Epithelial cell of esophagus (primary cell): ENCODE measurements at places on chromosomes 2 and 18.
A peak's percentile ranks its signal among the peaks of the same experiment; 100 is the strongest.

- DNase-seq = no peak
Measured at GRCh38 chr2:237754182-237754581, 44.4 kb upstream of the RBM44 start.

DNA sequence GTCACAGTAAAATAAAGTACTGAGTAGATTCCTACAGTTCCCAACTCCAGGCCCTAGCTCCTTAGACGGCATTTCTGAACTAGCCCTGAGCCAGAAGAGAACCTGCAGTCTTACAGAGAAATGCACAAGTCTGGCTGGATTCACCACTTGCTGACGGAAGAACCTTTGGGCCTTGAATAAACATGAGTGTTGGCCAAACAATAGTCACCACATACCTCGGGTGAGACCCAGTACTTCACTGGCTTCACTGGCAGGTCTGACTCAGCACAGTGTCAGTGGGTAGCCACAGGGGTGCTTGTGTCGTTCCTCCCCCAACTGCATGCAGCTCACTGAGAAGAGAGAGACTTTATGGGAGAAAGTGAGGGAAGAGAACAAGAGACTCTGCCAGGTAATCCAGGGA is 88.9 kb downstream of the TMEM185B start:
- DNase-seq = peak; percentile 96

- DNase-seq = no peak
Measured at GRCh38 chr18:24015639-24016631, 1.4 kb downstream of the TTC39C start.

GRCh38 chr18:9513971-9514512 is 38.7 kb downstream of the RALBP1 start:
- DNase-seq = peak; percentile 40

- DNase-seq = no peak
Measured at GRCh38 chr18:5462227-5462626, 81.6 kb downstream of the EPB41L3 start.

- DNase-seq = peak; percentile 63
Measured at GRCh38 chr18:60377778-60378469, 5.3 kb upstream of the MC4R start.

- no peak for DNase-seq
Measured at GRCh38 chr2:101064125-101064502, 62.0 kb downstream of the RPL31 start.

- DNase-seq = no peak
Measured at GRCh38 chr2:181807526-181807925, 84.0 kb upstream of the ITPRID2 start.

- no peak for DNase-seq
Measured at GRCh38 chr2:226777611-226778010, 22.0 kb downstream of the IRS1 start.

- DNase-seq = no peak
Measured at GRCh38 chr2:127575941-127576432, 40.5 kb downstream of the MYO7B start.

DNA sequence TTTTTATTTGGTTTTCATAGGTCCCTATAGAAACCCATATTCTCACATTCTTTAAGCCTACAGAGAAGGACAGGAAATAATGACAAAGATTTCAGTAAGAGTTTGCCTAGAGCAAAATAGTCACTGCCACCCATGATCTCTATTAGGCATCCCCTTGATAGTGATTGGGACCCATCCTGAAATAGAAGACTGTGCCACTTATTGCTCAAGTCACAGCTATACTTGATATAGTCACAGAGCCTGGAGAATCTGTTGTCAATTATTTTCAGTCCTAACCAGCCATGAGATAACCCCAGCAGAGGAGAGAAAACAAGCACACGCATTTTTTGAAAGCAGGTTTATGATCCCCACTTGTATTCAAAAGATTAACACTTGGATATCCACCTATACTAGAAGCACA is 8.2 kb downstream of the ERBB4 start:
- DNase-seq = no peak

- DNase-seq = peak; percentile 26
Measured at GRCh38 chr18:63683890-63684289, 18.9 kb upstream of the SERPINB11 start.

- peak; percentile 9 for DNase-seq
Measured at GRCh38 chr18:7980136-7980535, 413.0 kb downstream of the PTPRM start.

DNA sequence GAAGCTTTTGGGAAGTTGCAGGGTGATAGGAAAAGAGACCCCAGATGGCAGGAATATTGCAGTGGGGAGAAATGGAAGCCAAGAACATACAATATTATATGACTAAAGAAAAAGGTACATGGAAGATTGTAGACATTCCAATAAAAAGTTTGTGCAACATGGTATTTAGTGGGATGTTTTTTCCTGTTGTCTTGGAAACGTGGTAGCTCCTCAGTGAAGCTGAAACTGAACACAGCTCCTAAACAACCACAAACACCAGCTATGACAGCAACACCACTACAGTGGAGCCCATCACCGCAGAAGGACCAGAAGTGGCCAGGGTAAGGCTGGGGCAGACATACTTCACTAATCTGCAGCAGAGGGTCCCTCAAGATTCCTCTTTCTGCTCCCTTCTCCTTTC is 246.8 kb downstream of the CDH20 start:
- DNase-seq = no peak

DNA sequence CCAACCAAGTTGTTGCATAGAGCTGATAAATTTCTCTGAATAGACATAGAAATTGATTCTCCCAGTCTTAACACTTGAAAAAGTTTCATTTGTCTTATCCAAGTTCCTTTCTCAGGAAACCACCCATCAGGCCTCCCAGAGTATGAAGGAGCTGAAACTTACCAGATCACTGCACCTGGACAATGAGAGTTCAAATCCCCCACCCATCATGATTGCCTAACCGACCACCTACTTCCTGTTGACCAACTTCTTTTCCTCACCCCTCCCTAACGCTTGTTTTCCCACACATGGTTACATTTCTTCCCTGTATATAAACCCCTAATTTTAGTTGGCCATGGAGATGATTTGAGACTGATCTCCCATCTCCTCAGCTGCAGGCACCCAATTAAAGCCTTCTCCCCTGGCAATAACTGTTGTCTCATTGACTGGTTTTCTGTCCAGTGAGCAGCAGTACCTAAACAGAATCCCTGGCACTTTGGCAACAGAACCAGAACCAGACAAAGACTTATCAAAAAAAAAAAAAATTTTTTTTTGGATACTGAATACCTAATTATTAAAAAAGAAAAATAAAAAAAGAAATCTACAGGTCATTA is 103.0 kb downstream of the SPIRE1 start:
- peak; percentile 27 for DNase-seq

DNA sequence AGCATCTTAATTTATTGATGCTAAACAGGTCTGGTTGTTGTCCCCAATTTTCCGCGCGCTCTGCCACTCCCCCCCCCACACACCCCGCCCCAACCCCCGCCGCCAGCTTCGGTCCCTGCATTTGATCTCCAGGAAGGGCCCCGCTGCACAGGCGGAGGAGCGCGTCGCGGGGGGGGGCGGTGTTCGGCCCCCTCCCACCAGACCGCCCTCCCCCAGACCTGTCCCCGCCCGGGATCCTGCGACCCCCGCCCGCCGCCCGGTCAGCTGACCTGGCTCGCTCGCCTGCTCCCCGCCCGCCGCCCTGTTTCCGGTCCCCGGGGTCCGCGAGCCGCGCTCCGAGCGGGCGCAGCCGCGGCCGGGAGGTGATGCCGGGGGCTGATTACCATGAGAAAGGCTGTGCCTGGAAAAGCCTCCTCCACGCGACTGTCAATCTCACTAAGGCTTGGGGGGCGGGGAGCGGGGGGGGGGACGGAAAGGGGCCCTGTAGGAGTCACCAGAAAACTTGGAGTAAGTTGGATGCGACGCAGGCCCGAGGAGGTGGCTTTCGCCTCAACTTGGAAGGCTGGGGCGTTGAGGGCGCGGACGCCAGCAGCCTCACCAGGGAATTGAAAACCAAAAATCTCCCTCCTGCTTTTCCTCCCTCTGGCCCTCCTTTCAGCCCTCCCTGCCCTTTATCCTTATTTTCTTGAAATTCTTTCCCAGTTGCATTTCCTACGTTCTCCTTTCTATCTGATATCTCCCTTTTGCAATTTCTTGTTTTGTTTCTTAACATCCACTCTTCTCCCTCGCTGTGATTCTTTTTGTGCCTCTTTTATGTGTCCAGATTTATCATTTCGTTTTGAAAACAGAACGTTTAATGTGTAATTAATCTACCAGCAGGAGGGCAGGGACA is 4.4 kb upstream of the ZEB2 start:
- DNase-seq = no peak

GRCh38 chr2:44016282-44016681 is 20.5 kb upstream of the LRPPRC start:
- peak; percentile 65 for DNase-seq

- no peak for DNase-seq
Measured at GRCh38 chr2:180934911-180935310, 45.5 kb upstream of the UBE2E3 start.

GRCh38 chr2:37895140-37895539 is 29.9 kb upstream of the RMDN2 start:
- no peak for DNase-seq

DNA sequence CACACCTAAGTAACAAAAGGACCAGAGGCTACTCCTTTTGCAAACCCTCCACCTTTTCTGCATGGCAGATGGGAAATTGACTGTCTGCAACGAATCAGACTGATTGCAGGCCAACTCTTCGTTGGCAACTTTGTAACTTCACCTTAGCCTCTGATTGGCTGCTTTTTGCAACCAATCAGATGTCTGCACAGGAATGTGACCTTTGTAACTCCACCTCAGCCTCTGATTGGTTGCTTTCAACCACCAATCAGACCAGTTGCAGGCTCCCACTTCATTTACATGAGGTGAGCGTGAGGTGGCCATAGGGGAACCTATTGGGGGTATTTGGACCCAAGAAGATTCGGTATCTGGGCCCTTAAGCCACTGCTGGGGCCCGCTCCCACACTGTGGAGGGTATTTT is 209.0 kb downstream of the EN1 start:
- no peak for DNase-seq

DNA sequence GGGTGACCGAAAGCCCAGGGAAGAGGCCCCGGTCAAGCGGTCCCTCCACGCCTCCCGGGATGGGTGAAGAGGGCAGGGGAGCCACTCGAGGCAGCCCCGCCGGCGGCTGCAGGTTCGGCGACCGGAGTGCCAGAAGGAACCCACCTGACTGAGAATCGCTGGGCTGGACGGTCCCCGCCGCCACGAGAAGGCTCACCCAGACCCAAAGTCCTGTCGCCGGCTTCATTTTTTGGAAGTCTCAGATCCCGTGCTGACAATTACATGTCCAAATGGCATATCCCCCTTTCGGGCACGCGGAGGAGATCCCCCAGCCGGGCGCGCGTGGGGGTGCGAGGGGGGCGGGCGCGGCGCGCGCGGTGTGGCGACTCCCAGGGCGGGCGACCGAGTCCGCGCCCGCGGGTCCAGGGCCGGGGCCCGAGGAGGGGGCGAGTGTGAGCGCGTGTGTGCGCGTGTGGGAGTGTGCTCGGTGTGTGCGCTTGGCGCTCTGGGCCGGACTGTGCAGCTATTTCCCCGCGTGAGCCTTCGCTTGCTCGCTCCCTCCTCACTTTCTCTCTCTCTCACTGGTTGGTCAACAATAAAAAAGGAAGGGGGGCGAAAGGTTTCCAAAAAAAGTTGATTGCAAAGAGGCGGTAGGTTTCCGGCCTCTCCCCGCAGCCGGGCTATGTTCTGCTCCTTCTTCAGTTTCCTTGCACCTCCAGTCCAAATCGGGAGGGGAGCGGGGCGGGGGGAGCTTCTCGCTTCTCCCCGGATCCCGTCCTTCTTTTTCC is at the start of gene ERBB4:
TSS of gene ERBB4 (minus strand) at position 498 of the 767 bp plus-strand sequence. CDS start at position 226, 272 bp downstream.
- peak; percentile 8 for DNase-seq

GRCh38 chr2:133344849-133345248 is 223.4 kb downstream of the NCKAP5 start:
- no peak for DNase-seq

DNA sequence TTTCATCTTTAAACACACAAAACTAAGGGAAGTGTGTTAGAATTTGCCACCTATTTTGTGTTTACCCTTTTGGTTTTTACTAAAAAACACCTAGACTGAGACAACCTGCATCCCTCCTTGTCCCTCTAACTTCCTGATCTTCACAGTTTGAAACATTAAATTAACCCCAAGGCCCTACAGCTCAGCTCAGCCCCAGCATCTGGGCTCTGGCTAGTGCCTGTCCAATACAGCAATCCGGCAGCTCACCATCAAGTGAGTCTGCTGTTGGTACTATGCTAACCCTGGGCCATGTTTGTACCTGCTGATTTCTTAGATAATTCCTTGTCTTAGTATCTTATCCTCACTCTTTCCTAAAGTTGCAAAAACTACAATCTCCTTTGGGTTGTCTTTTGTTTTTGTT is 162.4 kb downstream of the DSEL start:
- DNase-seq = no peak

GRCh38 chr2:85601771-85602475 is 575 bp downstream of the TMEM150A start:
- peak; percentile 55 for DNase-seq

GRCh38 chr18:10519999-10520935 is 5.6 kb upstream of the NAPG start:
- DNase-seq = peak; percentile 88

DNA sequence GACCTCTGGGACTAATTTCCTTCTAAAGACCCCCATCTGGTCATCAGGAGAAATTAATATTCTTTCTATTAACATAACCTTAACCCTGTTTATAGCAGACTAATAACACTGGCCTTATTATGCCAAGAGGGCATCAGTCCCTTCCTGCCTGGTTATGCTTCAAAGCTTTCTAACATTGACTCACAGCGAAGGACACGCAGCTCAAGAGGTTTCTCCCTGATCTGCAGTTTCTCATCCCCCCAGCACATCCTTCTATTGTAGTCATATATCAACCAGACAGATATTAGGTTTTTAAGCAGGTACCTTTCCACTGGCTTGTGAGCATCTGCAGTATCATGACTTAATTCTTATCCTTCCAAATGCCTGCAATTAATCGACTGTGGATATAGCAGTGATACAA is 100.0 kb upstream of the CXCR4 start:
- no peak for DNase-seq

GRCh38 chr18:10140461-10141282 is 226.9 kb downstream of the VAPA start:
- peak; percentile 69 for DNase-seq

DNA sequence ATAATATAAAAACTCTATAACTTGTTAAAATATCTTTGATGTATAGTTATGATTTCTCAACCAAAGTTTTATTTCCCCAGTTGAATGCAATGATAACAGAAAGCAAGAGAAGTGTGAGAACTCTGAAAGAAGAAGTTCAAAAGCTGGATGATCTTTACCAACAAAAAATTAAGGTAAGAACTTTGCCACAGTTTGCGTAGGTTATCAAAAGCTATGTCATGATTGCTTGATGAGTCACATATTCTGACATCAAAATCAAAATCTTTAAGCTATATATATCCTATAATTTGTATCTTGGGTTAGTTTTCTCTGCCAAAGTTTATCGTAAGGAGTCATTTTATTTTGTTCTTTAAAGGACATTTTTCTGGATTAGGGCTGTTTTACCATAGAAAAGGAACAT is 35.0 kb downstream of the NDC80 start:
- DNase-seq = no peak

- no peak for DNase-seq
Measured at GRCh38 chr2:113227698-113228097, 51.0 kb downstream of the PAX8 start.
